ENCODE measurements at places on chromosomes 12 and 14.

DNA sequence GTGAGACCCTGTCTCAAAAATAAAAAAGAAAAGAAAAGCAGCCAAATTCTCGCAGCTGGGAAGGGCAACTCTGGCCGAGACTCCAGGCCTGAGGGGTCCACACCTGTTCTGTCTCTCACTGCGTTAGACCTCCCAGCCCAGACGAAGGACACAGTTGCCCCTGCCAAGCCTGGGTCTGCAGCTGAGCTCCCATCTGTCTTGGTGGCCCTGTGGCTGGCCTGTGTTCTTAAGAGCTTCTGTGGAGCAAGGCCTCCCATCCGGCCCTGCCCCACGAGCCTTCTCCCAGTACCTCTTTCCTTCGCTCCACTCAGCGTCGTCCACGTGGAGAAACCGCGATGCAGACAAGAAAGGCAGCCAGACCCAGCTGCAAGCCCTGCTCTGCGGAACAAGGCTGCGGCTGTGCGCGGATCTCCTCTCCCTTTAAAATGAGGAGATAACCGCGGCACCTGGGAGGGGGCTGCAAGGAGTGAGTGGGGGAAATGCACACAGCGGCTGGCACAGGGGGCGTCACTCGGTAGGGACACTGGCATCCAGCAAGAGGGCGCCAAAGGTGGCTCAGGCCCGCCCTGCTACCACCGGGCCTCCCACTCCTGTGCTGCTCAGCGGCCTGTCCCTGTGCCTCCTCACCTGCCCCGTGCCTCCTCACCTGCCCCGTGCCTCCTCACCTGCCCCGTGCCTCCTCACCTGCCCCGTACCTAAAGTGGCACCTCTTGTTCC is 42.4 kb downstream of the LRRC74A start:
- no peak for DNase-seq

- no peak for DNase-seq
Observed at GRCh38 chr14:94058128-94058673, 22.8 kb downstream of the DDX24 start.

DNA sequence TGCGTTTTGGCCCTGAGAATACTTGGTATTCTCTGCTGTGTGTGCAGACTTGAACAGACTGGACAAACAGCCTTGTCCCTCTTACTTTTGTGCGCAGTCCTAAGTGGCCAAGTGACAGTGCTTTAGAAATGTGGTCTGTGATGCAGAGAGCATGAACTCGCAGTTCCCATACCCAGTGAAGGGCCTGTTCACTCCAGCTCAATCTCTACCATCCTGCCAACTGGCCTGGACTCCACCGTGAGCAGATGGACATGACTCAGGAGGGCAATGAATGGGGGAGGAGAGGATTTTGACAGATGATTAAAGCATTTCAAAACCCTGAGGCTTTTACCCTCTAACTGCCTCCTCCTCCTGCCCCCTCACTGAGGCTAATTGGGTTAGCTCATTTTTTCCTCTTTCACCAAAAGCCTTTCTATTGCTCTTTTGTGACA is 62.5 kb upstream of the PYGL start:
- DNase-seq, result no peak

DNA sequence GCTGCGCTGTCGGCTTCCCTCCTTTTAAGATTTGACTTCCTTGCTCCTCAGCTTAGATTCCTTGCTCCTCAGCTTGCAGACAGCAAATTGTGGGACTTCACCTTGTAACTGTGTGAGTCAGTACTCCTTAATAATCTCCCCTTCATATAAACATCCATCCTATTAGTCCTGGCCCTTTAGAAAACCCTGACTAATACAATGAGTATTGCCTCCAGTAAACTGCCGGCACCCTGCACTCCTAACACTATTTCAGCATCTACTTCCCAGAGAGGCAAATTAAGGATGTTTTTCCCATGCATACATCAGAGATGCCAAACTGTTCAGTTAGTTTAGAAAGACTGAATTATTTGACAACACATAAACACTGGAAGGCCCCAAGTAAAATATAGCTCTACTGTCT is 611.3 kb upstream of the TMEM132C start:
- DNase-seq, result no peak

GRCh38 chr12:9064201-9064814 is 51.4 kb downstream of the A2M start:
- no peak for DNase-seq

DNA sequence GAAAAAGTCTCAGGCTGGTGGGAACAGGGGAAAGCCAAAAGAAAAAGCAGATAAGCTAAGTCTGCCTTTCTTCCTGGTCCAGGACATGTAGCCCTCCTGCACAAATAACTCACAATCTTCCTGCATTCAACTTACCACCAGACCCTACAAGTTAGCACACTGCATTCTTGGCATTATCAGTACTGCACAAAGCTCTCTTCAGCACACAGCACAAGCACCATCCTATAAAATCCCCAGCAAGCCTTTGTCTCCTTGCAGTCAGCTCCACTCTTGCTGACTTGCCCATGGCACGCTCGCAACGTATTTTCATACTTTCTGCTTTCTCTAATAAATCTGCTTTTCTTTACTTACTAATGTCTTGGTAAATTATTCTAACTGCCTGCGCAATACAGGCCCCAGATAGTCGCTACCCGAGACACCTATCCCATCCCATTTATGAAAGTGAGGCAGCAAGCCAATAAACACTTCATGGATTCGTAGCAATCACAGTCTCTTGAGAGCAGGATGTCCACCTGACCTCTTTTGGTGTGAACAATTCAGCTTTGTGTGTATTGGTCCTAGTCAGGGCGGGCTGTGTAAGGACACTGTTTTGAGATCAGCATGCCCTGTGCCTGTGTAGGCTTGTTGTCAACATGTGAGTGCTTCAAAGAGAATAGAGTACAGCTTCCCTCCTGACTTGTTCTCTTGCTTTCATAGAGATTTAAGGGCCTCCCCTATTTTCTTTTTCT is 49.0 kb downstream of the TMEM117 start:
- DNase-seq, result no peak

- DNase-seq, result no peak
Observed at GRCh38 chr14:56324856-56325699, 206.9 kb downstream of the PELI2 start.

GRCh38 chr14:88612981-88613380 is 50.1 kb downstream of the ZC3H14 start:
- no peak for DNase-seq

DNA sequence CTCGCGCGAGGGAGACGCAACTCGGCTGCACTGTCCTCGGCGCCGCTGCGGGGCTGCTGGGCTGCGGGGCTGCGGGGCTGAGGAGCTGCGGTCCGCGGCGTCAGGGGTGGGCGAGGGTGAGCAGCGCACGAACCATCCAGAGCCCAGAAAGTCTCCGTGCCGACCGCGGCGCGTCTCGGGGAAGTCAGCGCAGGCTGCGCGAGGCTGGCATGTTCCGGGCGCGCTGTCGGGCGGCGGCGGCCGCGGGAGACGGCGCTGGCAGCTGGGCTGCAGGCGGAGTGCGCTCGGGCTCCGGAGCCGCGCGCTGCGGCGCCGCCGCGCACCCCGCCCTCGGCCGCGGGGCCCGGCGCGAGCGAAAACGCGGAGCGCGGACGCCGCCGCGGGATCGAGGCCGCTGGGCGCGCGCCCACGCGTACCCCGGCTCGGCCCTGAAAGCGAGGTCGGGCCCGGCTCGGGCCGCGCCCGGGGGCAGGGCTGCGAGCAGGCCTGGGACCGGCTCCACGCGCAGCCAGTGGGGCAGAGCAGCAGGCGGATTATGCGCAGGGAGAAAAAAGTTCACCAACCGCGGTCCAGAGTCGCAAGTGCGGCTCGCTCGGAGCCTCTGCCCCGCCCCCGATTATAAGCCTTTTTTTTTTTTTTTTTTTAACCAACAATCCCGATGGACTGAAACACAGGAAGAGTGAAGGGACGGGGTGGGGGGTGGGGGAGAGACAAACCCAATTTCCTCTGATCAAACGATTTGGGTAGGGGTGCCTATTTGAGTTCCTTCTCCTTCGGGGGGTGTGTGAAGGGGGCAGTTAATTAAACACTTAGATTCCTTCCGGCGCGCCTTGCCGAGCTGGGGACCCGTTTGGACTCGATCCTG is at the start of gene PRICKLE1:
Gene PRICKLE1, minus strand, starts transcription at position 282 of the 865 bp plus-strand sequence. CDS start 117,230 bp downstream, outside the sequence.
- DNase-seq, result peak; percentile 8

- no peak for DNase-seq
Observed at GRCh38 chr12:90124289-90124688, 415.7 kb upstream of the ATP2B1 start.

GRCh38 chr14:100864960-100865681 is 38.4 kb downstream of the RTL1 start:
- DNase-seq, result no peak

DNA sequence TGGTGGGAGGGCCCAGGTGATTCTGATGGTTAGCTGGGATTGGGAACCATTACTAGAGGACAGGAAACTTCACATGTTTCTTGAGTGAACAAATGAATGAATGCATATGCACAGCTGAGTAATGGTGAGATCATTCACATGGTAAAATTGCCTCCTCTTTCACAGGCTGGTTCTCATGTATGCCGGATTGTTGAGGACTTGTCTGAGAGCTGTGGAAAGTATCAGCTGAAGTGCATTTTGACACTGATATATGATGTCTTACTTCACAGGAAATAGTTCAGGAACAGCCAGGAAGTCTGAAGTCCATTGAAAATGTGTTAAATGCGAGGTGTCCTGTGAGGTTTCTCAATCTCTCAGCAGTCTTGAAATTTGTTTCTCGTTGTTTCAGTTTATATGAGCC is 77.6 kb upstream of the DACT1 start:
- DNase-seq, result no peak

DNA sequence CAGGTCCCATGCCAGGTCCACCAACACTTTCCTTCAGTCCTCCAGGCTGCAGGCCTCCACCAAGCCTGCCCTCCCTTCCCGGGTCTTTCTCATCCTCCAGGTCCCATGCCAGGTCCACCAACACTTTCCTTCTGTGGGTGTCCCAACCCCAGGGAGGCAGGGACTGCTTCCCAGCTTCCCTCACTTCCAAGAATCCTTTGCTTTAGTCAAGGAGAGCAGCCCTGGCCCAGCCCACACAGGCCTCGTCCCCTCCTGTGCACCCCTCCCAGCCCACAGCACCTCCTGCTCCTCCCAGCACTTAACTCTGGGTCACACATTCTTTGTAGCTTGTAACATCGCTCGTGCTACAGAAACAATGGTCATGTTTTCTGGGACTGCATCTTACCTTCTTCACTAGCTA is 72.9 kb downstream of the TESC start:
- no peak for DNase-seq

DNA sequence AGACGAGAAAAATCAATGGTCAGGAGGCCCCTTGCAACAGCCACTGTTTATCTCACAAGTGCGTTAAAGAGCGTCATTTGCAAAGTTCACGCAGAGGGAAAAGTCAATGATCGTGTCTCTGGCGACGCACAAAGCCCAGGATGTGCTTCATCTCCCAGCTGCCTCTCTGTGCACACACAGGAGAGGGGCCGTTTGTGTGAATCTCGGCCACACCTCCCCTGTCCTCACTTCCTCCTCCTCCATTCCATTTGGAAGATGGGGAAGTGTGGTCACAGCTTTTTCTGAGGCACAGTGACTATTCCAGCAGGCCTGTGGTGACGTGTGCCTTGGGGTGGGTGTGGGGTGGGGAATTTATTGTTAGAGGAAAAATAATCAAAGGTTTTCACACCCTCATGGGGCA is 90.4 kb downstream of the RBM19 start:
- no peak for DNase-seq

- no peak for DNase-seq
Observed at GRCh38 chr14:65419593-65420252, 7.2 kb downstream of the FUT8 start.

- DNase-seq, result no peak
Observed at GRCh38 chr12:112122823-112123690, 2.3 kb upstream of the TRAFD1 start.

- no peak for DNase-seq
Observed at GRCh38 chr12:7961395-7962178, 25.6 kb upstream of the SLC2A3 start.

GRCh38 chr12:121676190-121676589 is 6.7 kb upstream of the MORN3 start:
- DNase-seq, result no peak

DNA sequence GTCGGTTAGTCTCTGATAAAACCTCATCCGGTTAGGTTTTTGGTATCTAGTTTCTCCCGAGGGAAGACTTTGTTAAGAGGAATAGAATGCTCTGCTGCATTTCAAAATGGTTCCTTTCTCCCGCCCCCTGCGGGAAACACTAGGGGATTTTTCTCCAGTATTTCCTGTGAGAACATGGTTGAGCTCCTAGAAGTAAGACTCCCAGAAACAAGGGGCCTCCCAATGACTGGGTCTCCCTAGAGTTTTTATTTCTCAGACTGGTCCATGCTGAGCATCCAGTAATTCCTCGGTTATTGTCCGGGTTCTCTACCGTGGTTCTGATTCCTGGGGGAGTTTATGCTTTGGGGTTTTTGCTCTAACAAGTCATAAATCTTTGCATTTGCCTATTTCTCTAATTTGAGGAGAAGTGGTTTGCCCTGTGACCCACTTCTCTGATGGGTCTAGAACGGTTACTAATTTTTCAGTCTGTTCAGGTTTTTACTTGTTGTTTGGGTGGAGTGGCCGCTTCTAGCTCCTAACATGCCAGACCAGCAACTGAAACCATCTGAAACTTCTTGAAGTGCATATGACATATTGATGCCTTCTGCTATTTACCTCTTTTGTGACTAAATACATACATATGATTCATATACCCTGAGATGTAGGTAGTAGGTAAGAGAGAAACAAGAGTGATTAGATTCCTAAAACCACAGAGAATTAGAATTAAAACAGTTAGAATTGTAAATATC is 25.1 kb downstream of the TESPA1 start:
- no peak for DNase-seq

DNA sequence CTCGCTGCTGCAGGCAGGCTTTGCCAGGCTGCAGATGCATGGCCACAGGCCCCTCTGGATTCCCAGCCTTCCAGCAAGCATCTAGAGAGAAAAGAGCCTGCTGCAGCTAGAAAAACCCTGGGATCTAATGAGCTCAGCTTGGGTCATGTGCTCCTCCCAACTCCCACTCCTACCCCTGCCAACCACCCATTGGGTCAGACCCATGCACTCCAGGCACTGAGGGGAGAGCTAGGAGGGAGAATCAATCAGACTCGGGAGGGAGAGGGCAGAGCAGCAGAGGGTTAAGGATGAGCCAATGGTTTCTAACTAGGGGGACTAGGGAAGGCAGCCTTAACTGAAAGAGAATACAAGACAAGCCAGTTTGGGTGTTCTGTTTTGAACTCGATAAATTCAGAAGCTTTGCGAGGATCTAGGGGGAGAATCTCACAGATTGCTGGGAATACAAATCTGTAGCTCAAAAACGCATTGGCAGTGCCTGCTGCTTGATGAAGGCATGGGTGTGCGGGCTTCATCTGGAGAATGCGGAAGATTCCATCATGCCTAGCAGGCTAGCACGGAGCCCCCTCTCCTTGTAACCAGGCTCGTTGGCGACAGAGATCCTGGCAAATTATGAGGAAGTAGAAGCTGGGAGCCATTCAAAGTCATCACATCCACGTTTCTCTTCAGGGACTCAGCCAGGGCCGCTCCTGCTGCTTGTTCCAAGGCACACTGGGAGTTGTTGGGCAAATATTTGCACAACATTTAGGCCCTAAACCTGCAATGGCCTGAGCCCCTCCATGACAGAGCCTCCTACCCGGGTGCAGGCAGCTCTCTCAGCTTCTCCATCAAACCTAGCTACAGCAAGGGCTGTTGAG is 56.4 kb downstream of the VCPKMT start:
- no peak for DNase-seq

Measured in stimulated activated CD4-positive, alpha-beta T cell treated with anti-CD3 and anti-CD28 coated beads, Interleukin-15, amount 100 ng/mL, for 1 hour (primary cell).